ENCODE measurements at places on chromosomes 7 and 10.

- DNase-seq = peak; percentile 22
These were observed 23.9 kb upstream of the CALD1 start for GRCh38 chr7:134755422-134756022.

DNA sequence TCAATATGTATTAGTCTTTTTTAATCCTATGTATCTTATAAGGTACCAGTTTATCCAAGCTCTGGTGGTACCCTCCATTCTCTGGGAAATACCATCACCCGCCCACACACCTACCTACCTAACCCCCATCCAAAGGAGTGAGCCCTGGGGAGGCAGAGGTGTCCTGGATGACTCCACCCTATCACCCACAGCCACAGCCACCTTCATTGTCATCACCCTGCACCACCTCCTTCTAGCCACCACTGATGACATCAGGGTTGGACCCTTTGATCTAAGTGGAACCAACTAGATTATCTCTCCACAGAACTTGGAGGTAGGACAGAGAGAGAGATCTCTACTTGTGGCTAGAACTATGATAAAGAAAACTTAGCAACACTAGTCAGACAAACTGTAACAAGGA, 259.4 kb downstream of the PARD3 start:
- no peak for DNase-seq

DNA sequence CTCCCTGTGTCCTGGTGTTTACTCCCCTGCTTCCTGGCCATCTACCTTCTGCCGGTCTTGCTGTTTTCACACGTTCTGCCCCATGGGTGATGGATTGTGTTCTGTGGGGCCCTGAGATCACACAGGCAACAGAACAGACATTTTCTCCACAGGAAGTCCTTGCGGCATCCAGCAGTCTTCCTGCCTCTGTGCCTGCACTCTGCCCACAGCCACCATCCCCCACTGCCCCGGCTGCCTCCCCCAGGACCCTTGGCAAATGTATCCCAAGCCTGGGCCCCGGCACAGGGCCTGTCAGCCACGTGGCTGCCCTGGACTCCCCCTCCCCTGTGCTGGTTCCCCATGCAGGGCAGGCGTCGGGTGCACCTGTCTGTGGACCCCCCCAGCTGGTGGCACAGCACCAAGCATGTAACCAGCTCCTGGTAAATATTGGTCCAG, 184.2 kb downstream of the WDR37 start:
- no peak for DNase-seq

GRCh38 chr10:12351447-12351846, 2.1 kb downstream of the CAMK1D start:
- DNase-seq = no peak

- DNase-seq = no peak
These were observed 3.4 kb downstream of the PDE6C start for GRCh38 chr10:93615576-93616235.

- DNase-seq = no peak
These were observed 50.6 kb downstream of the CFTR start for GRCh38 chr7:117530390-117530789.

DNA sequence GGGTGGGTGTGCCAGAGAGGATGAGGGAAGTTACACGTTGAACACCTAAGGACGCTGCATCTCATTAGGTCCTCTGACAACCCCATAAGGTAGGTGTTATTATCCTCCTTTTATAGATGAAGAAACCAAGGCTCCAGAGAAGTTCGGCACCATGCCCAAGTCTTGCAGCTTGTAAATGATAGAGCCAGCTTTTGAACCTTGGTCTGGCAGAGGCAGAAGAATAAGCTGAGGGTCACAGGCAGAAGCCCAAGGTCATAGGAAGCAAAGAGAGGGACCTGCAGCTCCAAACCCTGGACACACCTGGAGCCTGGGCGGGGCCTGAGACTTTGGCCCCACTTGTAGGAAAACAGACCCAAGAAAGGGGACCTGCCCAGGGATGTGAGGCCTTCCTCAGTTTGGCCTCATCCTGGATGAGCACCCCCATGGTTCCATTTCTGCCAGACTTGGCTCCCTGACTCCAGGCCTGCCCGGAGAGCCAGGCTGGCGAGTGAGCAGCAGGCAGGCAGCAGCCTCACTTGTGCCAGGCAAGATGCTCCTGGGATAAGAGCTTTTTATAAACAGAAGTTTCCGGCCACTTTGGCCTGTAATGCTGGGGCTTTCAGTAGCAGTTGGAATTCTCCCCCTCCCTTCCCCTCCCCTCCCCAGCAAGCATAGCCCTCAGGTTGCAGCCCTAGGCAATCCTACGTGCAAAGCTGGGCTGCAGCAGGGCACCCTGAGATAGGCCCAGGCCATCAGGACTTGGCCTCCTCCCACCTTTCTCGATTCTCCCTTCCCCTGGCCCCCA, 2.4 kb downstream of the KCNH2 start:
- no peak for DNase-seq

- no peak for DNase-seq
These were observed 3.5 kb upstream of the RGS10 start for GRCh38 chr10:119546009-119546408.

GRCh38 chr7:108838198-108838597, 268.5 kb downstream of the DNAJB9 start:
- no peak for DNase-seq

DNA sequence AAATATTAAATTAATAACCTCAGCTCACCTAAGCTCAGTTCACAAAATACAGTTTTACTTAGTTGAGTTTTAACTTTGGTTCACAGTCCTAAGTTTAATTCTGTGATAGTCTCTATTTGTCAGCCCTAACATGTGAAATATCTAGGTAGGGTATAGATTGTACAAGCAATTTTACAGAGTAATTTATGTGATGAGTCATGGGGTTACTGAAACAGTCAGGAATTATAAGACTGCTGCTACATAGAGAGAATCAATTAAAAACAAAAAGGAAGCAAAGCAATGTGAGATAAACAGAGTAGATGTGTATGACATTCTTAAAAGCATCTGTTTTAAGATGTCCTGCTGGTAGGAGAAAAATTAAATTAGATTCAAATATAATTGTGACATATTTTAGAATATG, 1018.2 kb upstream of the KCND2 start:
- DNase-seq = no peak

DNA sequence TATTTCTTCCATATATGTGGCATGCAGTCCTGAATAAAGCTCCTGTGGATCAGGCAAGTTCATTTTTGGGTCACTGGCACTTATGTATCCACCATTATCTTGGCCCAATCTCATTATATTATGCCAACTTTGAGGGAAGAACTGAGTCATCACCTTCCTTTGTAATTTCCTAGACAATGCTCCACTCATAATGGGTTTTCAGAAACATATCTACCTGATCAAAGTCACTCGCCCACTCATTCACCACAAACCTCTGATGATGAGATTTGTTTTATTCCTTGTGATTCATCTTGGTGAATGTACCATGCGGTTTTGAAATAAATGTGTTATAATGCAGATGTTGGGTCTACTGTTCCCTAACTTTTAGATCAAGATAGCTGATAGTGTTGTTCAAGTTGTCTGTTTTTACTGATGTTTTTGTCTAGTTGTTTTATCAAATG, 525.8 kb downstream of the KIF20B start:
- DNase-seq = peak; percentile 48

- no peak for DNase-seq
These were observed 32.8 kb upstream of the ARHGAP12 start for GRCh38 chr10:31961277-31962074.

GRCh38 chr7:88146616-88147015, 73.2 kb downstream of the SRI start:
- no peak for DNase-seq

GRCh38 chr10:108422286-108422685, 1257.8 kb upstream of the SORCS1 start:
- DNase-seq = no peak

GRCh38 chr7:38105874-38106483, 72.1 kb upstream of the STARD3NL start:
- no peak for DNase-seq

DNA sequence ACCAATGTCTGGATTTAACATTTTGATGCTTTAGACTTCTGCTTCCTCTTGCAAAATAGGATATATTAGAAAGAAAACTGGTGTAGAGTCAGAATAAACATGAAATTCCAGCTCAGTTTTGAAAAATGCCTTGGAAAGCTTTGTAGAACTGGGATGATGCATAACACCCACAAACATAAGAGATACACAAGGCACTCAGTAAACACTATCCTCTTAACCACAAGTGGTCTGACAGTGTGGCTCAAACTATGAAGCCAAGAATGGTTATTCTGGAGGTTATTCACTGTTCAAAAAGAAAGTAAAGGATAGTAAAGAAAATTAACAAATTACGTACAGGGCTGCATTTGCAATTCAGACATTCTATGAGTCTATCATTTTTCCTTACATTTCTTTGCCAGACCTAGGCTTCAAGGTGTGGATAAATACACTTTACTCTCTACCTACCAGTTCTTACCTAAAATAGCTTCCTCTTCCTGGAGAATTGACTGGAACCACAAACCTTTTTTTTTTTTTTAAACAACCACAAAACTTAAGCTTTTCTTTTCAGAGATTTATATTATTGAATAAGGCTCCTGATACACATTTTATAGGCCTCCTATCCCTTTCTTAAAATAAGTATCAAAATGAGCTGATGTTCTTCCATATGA, 9.0 kb upstream of the RSBN1L start:
- no peak for DNase-seq

GRCh38 chr7:71706597-71706975, 574.6 kb downstream of the GALNT17 start:
- DNase-seq = no peak

- no peak for DNase-seq
These were observed 372.7 kb downstream of the CALN1 start for GRCh38 chr7:72039460-72039859.

DNA sequence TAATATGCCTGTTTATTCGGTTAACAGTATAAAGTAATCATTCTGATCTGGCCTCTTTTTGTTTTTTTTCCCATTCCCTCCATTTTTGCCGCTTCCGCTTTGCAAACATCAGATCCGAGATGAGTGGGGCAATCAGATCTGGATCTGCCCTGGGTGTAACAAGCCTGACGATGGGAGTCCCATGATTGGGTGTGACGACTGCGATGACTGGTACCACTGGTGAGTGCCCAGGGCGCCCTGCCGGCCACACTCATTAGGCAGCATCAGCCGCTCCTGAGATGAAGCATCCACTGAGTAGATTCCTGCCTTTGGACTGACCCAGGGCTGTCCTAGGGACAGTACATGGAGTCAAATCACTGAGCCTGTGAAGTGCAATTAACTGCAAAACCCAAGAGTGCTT, 40.9 kb upstream of the GATA3 start:
- DNase-seq = no peak

DNA sequence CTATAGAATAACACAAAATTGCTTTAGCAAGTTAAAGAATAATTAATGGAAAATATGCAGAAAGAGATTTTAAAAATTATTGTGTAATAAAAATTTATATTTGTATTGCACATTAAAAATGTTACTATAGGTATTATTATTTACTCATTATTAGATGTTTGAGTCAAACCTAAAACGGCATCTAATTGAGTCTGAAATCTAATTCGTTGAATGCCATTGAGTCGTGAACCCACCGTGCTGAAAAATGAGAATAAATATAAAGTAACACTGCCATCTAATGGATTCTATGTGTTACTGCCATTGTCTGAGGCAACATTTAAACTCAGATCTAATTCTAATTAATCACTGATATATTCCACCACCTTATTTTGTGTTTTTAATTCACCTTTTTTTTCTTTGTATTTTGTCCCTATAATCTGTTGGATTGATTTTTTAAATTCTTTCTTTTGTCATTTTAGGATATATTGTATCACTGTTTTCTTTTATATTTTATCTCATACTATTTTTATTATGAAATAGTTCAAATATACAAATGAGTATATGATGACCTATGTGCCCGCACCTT, 62.2 kb downstream of the SAMD9 start:
- no peak for DNase-seq

DNA sequence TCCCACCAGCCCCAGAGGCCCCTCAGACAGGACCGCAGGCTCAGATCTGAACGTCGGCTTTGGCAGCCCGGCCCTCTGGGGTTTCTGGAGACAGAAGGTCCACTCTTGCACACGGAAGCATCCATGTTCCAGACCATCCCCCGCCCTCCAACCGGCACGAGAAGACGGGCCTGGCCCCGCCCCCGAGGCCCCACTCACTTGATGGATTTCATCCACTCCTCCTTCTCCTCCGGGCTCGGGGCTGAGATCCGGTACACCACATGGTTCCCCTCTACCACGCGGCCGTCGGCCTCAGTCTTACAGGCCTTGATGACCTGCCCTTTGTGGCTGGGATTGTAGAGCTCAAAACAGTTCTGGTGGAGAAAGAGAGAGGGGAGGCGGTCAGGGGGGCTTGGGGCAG, 107.3 kb downstream of the CYTH3 start:
- no peak for DNase-seq

DNA sequence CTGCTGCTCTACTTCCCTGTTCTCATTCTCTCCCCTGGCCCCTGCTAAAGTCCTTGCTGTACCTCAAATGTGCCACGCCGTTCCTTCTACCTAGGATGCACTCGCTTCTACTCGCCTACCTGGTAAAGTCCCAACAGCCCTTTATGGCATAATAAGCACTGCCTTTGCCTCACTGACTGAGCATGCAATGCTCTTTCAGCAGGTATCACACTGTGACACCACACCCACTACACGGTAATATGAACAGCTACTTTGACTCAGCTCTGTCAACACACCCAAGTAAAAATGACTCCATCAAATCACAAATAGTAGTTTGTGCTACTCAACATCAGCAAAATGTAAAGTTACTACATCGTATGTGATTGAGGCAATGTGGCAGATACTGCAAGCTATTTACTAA, 37.6 kb downstream of the FAM204A start:
- no peak for DNase-seq

DNA sequence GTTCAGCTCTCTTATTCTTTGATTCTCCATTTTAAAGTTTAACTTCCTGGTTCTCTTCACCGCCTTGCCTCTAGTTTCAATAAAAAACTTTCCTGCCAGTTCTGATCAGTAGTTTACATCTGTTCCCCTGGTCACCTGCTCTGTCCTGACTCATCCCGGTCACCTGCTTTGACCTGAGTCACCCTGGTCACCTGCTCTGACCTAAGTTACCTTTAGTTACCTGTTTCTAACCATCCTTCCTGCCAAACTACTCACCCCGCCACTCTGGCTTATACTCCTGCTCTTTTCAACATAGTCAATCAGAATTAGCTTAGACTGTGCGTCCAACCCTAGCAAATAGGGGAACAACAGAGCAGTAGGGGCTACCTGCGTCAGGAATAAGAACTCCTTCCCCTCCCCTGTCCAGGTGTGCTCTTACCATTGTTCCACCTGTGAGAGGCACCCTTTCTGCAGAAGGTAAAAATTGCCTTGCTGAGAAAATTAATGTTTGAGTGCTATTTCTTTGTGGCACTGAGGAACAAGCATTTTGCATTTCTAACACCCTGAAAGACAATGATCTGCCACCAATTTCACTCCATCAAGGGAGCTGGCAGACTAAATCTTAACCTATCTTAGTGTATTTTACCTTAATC, 263.6 kb downstream of the DOCK4 start:
- no peak for DNase-seq

DNA sequence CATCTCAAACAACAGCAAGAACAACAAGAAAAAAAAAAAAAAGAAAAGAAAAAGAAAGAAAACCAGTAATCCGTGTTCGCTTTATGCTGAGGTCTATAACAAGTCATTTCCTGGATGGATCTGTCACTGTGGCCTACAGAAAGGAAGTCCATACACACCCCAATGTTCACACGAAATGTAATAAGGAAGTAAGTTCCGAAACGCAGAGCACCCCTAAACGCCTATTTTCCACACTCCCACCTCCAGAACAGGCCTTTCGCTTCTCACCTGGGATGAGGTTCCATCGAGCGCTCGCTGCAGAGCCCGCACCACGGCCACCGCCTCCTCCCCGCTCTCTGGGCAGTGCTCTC, 735 bp downstream of the ZNF394 start:
- DNase-seq = no peak
